Forelimb muscle (tissue), 1 donor: ENCODE measurements at places on chromosomes 1 and 21.

DNA sequence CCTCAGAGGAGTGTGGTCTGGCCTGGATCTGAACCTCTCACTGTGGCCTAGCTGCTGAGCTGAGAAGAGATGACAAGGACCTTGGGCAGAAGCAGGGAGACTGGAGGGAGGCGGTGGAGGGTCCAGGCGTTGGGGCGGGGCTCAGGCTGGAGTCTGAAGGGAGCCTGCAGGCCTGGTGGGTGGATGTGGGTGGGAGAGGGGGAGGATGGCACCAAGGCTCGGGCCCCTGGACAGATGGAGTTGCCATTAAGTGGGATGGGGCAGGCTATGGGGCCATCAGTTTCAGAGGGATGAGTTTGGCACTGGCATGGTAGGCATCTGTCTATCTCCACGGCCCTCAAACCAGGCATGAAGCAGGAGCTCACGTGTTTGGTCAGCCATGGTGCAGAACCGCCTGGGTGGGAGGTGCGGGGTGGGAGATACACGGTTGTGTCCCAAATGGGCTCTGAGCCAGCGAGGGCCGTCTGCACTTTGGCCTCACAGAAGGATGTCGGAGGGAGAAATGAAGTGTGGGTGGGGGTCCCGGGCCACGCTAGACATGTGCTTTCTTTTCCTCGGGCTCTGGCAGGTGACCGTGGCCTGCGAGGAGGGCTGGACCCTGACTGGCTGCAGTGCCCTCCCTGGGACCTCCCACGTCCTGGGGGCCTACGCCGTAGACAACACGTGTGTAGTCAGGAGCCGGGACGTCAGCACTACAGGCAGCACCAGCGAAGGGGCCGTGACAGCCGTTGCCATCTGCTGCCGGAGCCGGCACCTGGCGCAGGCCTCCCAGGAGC is 23.6 kb downstream of the PCSK9 start:
- DNase-seq, result no peak

DNA sequence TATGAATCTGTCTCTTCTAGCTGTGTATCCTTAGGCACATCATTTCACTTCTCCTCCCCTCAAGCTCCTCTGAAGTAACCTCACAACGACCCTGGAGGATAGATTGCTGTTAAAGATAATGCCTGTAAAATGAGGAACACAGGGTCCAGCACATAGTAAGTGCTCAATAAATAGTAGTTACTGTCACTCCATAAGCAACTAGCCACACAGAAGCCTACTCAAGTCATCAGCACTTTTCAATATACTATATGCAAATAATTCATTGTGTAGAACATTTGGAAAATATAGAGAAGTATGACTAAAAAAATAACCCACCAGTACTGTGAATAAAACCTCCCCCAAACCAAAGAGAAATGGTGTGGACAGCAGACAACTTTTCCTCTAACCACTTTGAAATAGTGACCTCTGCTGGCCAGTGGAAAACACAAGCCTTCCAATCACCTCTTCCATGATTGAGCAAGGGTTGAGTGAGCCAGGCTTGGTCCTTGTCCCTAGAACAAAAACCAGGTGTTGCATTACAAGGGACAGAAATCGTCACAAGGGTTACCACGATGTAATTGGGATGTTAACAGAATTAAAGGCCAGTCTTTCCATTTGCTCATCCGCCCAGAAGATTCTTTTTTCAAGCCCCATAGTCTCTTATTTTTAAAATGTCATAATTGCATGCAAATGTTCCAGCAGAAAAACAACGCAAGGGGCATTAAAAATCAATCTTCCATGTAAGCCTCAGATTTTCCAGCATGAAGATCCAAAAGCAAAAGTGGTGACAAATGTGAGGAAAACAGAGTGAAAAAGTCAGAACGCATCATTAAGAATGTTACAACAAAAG is 15.7 kb upstream of the GLIS1 start:
- DNase-seq, result no peak

GRCh38 chr1:165828669-165829329 is 1.4 kb downstream of the UCK2 start:
- no peak for DNase-seq

- no peak for DNase-seq
These were observed 57.5 kb upstream of the EPS8L3 start for GRCh38 chr1:109821221-109821669.

GRCh38 chr1:75265792-75266191 is 131.6 kb downstream of the LHX8 start:
- DNase-seq, result no peak

DNA sequence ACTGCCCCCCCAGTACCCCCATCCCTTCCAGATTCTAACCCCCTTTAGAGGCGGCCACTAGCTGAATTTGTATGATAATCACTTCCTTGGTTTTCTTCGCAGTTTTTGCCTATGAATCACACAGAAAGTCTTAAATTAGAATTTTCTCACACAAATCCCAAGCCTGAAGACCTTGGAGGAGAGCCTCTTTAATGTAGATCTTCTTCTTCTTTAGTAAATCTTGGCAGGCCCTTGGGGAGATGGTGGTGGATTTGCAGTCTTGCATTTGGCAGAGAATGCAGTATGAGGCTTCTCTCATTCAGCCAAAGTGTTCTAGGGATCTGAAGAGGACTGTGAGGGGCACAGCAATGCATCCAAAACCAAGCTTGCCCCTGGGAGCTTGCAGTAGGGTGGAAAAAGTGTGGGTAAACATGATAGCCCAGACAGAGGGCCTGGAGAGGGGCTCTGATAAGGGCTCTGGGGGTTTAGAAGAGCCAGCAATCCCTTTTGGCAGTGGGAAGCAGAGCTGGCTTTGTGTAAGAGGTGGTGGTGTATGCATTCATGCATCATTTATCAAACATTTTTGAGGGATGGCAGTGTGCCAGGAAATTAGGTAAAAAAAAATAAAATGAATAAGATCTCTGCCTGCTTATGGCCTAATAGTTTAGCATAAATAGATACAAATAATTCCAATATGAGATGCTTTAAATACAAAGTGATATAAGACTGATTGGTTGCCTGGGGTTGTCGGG is 7.7 kb upstream of the CDC42 start:
- DNase-seq, result no peak

- DNase-seq, result no peak
These were observed 176.5 kb downstream of the VAV3 start for GRCh38 chr1:107788206-107789202.

DNA sequence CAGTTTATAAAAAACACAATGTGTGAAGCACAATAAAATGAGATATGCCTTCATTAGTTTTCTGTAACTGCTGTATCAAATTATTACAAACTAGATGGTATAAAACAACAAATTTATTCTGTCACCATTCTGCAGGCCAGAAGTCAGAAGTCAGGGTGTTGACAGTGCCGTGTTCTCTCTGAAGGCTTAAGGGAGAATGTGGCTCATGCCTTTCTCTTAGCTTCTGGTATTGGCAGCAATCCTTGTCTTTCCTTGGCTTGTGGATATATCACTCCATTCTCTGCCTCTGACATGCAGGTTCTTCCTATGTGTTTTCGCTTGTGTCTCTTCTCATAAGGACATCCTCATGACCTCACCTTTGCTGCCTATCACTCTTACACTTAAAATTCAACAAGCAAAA is 10.1 kb downstream of the NEK7 start:
- no peak for DNase-seq

DNA sequence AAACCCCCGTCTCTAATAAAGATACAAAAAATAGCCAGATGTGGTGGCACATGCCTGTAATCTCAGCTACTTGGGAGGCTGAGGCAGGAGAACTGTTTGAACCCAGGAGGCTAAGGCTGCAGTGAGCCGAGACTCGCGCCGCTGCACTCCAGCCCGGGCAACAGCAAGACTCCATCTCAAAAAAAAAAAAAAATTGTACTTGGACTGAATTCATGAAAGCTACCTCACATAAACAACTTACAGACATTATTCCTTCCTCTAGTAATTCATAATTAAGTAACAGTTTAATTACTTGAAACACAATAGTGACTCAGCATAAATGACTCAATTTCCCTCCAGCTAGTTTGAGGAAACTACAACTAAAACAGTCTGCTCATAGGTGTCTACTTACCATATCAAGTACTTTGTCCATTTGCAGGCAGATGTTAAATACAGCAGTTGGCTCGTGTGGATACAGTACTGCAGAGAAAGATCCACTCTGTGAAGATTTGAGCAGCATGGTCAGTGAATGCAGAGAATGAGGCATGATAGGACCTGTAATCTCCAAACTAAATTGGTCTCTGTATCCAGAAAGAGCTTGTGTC is 9.4 kb downstream of the DONSON start:
- DNase-seq, result no peak

GRCh38 chr1:159853417-159854115 is 8.9 kb downstream of the VSIG8 start:
- DNase-seq, result no peak

- no peak for DNase-seq
These were observed 9.3 kb upstream of the MMEL1 start for GRCh38 chr1:2642131-2642559.
